ENCODE measurements at places on chromosomes 7 and 10.

DNA sequence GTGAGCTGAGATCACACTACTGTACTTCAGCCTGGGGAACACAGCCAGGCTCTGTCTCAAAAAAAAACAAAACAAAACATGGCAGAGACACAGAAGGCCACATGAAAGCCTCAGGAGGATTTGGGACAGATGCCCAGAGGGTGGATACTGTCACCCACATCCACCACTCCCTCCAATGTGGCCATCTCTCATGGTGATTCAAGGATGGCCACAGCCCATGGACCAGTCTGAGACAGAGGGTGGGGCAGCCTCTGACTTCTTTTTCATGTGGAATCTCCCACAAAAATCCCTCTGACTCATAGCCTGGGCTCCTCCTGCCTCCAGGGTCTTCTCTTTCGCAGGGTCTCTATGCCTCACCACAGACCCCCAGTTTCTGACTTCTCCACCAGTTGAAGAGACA, 59.0 kb upstream of the GTF2I start:
- no peak for DNase-seq

DNA sequence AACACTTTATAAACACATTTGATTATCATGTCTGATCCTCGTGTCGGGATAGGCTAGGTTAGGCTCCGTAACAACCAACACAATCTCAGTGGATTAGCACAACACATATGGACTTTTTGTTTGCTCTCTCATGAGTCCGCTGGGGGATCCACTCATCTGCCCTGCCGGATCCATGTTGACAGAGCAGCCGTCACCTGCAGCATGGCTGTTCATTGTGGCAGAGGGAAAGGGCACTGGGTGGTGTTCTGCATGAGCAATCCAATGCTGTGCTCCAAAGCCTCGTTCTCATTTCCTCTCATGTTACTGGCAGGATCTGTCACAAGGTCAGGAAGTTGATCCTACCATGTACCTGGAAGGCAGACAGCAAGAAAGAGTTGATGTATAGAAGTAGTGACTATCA, 62.5 kb upstream of the RAPGEF5 start:
- no peak for DNase-seq

DNA sequence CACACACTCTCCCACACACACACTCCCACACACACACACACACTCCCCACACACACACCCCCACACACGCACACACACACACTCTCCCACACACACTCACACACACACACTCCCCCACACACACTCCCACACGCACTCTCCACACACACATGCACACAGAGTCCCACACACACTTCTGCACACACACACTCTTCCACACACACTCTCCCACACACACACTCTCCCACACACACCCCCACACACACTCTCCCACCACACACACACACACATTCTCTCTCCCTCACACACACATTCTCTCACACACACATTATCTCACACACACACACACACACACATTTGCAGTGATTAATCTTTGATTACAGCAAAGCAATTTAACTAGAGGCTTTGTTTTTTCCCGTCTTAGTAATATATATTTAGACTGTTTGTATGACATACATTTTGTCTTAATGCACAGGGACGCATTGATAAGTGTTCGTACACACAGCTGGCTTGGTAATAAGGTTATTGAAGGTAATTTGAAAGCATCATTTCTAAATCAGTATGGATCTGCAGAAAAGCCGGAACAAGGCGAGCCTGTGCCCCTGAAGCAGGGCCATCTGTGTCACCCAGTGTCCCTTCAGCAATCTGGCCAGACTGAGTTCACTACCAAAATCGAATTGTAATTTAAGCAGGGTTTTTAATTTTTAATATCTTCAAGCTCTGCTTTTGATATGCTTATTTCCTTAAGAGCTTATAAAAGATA, 69.9 kb upstream of the SH2B2 start:
- DNase-seq = no peak

GRCh38 chr10:65618126-65618525, 1307.7 kb upstream of the LRRTM3 start:
- DNase-seq = peak; percentile 60

GRCh38 chr10:22633106-22633505, 81.3 kb downstream of the PIP4K2A start:
- DNase-seq = no peak

- no peak for DNase-seq
Observed at GRCh38 chr10:89248990-89249389, 2.6 kb downstream of the LIPA start.

DNA sequence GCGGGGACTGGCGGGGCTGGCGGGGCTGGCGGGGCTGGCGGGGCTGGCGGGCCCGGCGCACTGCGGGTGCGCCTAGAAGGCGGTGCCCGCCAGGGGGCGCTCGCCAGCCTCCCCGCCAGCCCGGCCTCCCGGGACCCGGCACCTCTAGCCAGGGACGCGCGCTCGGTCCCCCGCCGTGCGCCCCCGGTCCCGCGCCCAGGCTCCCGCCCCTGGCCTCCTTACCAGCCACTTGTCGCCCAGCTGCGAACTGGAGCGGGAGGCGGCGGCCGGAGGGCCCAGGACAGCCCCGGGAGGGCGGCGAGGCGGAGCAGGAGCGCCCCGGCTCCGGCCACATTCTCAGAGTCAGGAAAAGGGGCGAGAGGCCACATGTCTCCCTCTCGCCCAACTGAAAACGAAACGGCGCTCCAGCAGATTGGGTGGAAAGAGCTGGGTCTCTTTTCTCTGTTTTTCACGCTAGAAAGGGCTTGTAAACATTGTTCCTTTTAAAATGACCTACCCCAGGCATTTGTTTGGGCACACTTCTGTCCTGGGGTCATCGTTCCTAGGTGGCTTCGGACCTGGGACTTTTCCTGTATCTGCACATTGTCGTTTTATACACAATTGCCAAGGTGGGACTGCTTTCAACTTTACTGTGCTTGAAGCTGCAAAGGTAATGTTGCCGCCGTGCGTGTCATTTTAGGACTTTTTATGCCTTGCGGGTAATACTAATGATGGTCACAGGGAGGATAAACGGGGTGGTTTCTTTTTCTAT, 378 bp upstream of the PRKCQ start:
- peak; percentile 81 for DNase-seq

- no peak for DNase-seq
Observed at GRCh38 chr7:103857435-103857834, 132.0 kb downstream of the RELN start.

- DNase-seq = no peak
Observed at GRCh38 chr7:11750191-11750590, 81.8 kb downstream of the THSD7A start.

DNA sequence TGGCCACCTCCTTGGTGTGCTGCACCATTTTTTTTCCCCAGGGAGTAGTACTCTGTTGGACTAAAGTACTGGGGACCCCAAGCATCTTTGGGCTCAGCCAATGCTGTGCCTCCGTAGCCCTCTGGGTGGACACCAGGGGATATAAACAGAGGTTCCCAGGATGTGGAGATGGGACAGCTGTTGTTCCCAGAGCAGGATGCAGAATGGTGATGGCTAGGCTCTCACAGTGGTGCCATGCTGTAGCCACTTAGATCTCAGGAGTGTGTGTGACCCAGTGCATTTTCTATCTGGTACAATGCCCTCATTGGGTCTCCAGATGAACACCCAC, 50.9 kb upstream of the SCIN start:
- no peak for DNase-seq

GRCh38 chr10:73248259-73248724, 1.2 kb upstream of the DNAJC9 start:
- no peak for DNase-seq

- DNase-seq = no peak
Observed at GRCh38 chr7:68256295-68256694, 1259.7 kb downstream of the TYW1 start.

DNA sequence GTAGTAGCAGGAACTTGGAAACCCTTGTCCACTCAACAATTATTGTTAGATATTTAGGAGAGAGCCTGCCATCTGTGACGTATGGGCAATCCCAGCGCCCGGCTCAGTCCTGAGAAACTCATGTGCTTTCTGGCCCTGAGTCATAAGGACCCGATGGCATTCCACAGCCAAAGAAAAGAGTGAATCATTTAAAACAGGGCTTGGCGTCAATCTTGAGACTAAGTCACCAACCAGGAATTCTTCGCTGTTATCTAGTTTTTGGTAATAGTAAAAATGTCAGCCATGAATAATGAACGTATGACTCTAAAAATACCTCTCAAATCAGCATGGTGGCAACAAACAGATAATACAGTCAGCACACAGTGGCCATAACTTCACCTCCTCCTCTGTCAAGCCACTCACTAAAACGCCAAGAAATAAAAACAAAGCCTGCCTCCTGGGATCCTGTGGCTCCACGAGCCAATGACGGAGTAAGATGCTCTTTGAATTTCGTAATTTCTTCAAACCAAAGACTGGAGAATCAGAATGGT, 140.8 kb downstream of the ADAM12 start:
- no peak for DNase-seq

- DNase-seq = no peak
Observed at GRCh38 chr10:133207041-133207600, 22.9 kb upstream of the UTF1 start.

GRCh38 chr10:112434988-112435619, 11.6 kb downstream of the ZDHHC6 start:
- DNase-seq = peak; percentile 43

DNA sequence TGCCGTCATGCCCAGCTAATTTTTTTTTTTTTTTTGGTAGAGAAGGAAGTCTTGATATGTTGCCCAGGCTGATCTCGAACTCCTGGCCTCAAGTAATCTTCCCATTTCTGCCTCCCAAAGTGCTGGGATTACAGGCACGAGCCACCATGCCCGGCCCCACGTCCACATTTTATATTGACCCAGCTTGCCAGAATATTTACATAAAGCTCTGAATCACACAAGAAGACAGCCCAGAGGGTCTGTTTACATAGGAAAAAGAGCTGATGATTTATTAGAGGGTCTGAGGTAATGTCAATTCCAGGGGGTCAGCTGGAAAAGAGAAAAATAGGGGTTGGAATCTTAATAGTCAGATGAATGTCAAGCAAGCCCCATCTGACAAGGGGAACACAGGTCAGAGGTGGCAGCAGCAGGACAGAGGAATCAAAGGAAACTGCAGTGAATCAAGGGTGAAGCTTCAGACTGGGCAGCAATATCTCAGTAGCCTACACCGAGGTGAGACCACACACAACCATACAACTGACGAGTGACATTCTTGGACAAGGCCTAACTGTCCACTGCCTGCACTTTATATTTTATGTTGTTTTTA, 15.8 kb upstream of the SLF2 start:
- no peak for DNase-seq

GRCh38 chr10:71513936-71514335, 117.2 kb downstream of the CDH23 start:
- no peak for DNase-seq

DNA sequence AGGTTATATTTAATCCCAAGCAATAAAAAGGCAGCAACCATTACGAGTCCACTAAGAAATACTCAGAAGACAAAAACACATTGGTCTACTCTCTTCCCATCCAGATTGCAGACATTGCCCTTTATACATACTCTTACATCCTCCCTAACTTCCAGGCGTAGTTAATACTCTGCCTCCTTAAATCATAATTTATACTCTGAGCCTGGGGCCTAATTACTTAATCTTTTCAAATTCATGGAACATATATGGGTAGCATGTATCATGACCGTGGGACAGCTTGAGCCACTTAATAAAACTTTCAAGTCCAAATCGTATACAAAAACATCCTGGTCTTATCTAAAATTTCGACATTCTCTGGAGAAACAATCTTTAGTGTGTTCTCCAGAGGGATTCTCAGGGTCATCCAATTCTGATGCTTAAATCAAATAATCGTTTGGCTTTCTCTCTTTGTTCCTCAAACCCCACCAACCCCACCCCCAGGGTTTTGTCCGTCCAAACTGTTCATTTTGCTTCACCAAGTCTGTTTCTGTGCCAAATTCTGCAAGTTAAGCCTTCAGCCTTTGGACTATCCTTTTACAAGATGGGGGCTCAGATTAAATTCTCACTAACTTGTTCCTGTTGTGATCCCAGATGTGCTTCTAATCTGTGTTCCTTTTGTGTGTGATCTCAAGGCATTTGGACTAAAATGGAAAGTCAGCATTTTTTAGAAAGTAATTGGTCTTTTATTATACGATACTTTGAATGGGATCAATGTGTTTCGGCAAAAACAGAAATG, 86.4 kb downstream of the ADAM12 start:
- DNase-seq = peak; percentile 32

DNA sequence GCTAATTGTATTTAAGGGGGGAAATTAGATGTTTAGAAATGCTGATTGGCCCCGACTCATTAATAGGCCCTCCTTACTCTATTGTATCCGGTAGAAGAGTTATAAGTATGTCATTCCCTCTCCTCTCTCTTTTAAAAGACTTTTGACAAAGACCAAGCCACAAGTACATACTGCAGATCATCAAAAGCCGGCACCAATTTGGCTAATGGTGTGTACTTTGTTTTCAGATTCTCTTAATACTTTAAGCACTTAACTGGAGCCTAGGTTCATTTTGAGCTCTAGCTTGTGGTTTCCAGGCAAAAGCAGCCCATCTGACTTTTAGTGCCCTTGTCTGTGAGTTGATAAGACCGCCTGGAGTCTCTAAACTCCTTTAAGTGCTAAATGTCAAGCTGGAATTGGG, 210.0 kb upstream of the LYZL1 start:
- DNase-seq = no peak

Data from muscle of leg (tissue), 16 donors.